ENCODE measurements at places on chromosomes 6 and 20. TPM values are rescaled to one million over a fixed set of nuclear protein-coding genes. Genes with fewer than 3 reads are reported as not detected.

GRCh38 chr20:3788685-3789155 lies 2.2 kb upstream of the CENPB start:
- no peak overlapping the region for H3K27ac ChIP-seq
- no peaks in the 10 kb centered on the region for H3K27me3 ChIP-seq
- DNase-seq = no peak
- no peak overlapping the region for H3K4me3 ChIP-seq
- peaks cover 16% of the 10 kb centered on the region for H3K4me1 ChIP-seq

- peaks cover 21% of the 10 kb centered on the region for H3K4me1 ChIP-seq
- no peaks in the 10 kb centered on the region for H3K27me3 ChIP-seq
- DNase-seq = no peak
Measured at GRCh38 chr6:144665932-144666450, 380.9 kb downstream of the UTRN start.

GRCh38 chr6:4670824-4671409 lies 105.3 kb upstream of the CDYL start:
- no peak overlapping the region for H3K27ac ChIP-seq
- no peak for DNase-seq
- no peaks in the 10 kb centered on the region for H3K27me3 ChIP-seq
- H3K36me3 ChIP-seq = no peaks in the 10 kb centered on the region
- H3K4me3 ChIP-seq = no peak overlapping the region

GRCh38 chr6:7542065-7542873 lies 798 bp downstream of the DSP start:
- peak overlapping the region; percentile 97 for H3K4me3 ChIP-seq
- H3K4me1 ChIP-seq = peaks cover 38% of the 10 kb centered on the region
- peaks cover 17% of the 10 kb centered on the region for H3K36me3 ChIP-seq

DNA sequence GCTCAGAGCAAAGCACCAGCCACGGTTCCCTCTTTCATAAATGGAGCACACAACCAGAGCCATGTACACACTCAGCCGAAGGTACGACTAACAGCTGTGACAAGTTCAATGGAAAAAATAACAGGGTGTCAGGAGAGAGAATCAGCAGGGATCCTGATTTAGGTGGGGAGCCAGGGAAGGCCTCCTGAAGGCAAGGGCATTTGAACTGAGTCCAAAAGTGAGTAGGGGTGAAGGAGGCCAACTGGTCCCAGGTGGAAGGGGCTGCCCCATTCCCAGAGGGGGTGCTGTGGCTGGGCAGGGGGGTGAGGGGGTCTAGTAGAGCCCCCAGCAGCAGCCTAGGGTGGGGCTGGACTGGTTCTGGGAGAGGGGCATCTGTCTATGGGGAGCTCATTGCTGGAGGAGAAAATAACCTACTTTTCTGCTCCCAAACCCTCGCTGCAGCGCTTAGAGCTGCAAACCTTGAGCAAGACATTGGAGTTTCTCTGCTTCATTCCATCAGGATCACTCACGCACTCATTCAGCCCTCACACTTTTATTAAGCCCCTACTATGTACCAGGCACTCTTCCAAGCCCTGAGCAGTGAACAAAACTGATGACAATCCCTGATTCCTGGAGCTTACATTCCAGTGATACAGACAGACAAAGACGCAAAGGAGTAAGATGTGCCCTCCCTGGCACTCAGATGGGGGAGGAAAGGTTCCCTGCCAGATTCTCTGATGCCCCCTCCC lies 113.5 kb downstream of the TOX2 start:
- peaks cover 26% of the 10 kb centered on the region for H3K27me3 ChIP-seq
- H3K27ac ChIP-seq = no peak overlapping the region
- H3K36me3 ChIP-seq = no peaks in the 10 kb centered on the region
- DNase-seq = no peak
- no peaks in the 10 kb centered on the region for H3K4me1 ChIP-seq

- no peak overlapping the region for H3K27ac ChIP-seq
- H3K27me3 ChIP-seq = no peaks in the 10 kb centered on the region
- H3K4me3 ChIP-seq = no peak overlapping the region
- no peaks in the 10 kb centered on the region for H3K36me3 ChIP-seq
Measured at GRCh38 chr6:18309046-18309445, 44.7 kb upstream of the DEK start.

DNA sequence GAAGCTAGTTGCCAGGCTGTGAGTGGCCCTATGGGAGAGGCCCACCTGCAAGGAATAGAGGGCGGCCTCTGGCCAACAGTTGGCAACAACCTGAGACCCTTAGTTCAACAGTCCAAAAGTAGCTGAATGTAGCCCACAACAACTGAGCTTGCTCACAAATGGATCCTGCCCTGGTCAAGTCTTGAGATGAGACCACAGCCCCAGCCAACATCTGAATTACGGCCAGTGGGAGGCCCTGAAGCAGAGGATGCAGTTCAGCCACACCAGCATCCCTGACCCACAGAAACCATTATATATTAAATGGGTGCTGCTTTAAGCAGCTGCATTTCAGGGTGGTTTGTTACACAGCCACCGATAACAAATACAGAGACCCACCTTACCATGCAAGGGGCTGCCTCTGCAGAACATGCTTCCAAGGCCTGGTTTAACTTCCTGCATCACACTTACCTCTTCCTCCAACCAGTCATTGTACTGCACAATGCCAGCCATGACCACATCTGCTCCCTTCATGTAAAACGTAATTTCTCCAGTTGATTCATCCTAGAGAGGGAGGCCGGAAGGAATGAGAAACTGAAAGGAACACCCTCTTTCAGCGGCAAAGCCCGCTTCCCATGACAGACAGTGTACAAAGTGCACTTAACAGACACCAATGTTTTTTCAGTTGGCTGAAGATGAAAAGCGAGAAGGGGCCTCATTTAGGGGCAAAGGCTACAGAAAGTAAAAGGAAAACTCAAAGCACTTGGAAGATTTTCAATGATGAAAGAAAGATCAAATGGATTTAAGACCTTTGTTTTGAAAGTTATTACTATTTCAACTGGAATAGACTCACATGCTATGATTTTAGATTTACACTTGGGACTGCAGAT lies 86.2 kb upstream of the NFATC2 start:
- peaks cover 2% of the 10 kb centered on the region for H3K36me3 ChIP-seq
- H3K4me3 ChIP-seq = no peak overlapping the region
- peaks cover 13% of the 10 kb centered on the region for H3K4me1 ChIP-seq
- H3K27ac ChIP-seq = no peak overlapping the region

DNA sequence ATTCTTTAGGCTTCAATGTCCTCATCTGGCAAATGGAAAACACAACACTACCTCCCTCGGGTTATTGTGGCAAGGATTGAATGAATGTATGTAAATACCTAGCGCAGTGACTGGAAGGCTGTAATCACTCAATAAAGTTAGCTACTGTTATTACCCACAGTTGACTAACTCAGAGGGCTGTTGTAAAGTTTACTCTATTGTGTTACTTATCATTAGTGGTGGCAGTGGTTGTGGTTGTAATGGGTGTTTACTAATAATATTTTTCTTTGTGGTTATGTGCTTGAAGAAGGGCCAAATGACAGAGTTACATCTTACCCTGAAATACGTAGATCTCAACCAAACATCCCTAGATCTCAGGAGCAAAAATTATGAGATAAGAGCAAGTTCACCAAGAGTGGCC lies 42.0 kb upstream of the PXDC1 start:
- no peak overlapping the region for H3K27ac ChIP-seq
- peaks cover 29% of the 10 kb centered on the region for H3K4me1 ChIP-seq
- no peaks in the 10 kb centered on the region for H3K36me3 ChIP-seq
- no peaks in the 10 kb centered on the region for H3K27me3 ChIP-seq

GRCh38 chr6:134230940-134231339 lies 87.0 kb downstream of the SGK1 start:
- H3K4me3 ChIP-seq = no peak overlapping the region
- no peak overlapping the region for H3K27ac ChIP-seq
- DNase-seq = no peak
- peaks cover 4% of the 10 kb centered on the region for H3K4me1 ChIP-seq
- no peaks in the 10 kb centered on the region for H3K36me3 ChIP-seq
- no peaks in the 10 kb centered on the region for H3K27me3 ChIP-seq

DNA sequence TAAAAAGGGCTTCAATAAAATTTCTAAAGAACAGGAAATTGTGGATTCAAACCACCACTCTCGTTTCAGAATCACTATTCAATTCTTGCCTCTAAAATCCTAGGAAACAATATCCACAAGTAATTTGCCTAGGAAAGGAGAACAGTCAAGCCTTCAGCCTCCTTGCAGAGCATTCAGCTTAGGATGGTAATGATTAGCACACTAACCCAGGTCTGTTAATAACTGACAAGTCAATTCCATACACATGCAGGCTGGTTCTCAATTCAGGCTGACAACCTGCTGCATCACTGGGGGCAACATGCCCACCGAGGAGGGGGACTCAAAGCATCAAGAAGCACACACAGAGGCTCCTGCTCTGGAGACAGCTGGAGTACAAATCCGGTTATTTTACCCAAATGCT lies 57.6 kb downstream of the GMDS start:
- H3K27ac ChIP-seq = no peak overlapping the region
- no peaks in the 10 kb centered on the region for H3K4me1 ChIP-seq
- H3K36me3 ChIP-seq = no peaks in the 10 kb centered on the region
- H3K4me3 ChIP-seq = no peak overlapping the region
- no peak for DNase-seq
- no peaks in the 10 kb centered on the region for H3K27me3 ChIP-seq

Gene F13A1
- not detected for polyA plus RNA-seq

Gene AURKA
- 10.9 TPM for polyA plus RNA-seq

Gene CDH26
- 1.1 TPM for polyA plus RNA-seq

Gene CST5
- not detected for polyA plus RNA-seq

Gene PRL
- polyA plus RNA-seq = not detected
